Right forelimb (tissue), 1 donor: ENCODE measurements at places on chromosomes 2 and 18.

GRCh38 chr2:46042207-46042637, 255.0 kb upstream of the EPAS1 start:
- DNase-seq = no peak

GRCh38 chr18:50169149-50169548, 25.8 kb downstream of the MYO5B start:
- DNase-seq = no peak

DNA sequence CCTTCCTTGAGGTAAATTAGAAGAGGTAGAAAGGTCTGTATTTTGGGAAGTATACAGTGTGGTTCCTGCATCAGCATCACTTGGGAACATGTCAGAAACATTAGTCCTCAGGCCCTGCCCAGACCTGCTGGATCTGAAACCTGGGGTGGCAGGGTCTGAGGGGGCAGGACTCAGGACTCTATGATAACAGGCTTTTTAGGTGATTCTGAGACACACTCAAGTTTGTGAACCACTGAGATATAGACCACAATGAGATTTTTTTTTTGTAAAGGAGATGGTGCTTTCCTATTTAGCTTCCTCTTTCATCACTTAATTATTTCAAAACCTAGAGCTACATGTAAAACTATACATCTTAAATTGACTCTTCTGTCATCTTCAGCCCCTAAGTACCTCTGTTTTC, 262.7 kb upstream of the SPOPL start:
- no peak for DNase-seq

- DNase-seq = no peak
These were observed 4.2 kb downstream of the SH3BP4 start for GRCh38 chr2:234955971-234956509.

DNA sequence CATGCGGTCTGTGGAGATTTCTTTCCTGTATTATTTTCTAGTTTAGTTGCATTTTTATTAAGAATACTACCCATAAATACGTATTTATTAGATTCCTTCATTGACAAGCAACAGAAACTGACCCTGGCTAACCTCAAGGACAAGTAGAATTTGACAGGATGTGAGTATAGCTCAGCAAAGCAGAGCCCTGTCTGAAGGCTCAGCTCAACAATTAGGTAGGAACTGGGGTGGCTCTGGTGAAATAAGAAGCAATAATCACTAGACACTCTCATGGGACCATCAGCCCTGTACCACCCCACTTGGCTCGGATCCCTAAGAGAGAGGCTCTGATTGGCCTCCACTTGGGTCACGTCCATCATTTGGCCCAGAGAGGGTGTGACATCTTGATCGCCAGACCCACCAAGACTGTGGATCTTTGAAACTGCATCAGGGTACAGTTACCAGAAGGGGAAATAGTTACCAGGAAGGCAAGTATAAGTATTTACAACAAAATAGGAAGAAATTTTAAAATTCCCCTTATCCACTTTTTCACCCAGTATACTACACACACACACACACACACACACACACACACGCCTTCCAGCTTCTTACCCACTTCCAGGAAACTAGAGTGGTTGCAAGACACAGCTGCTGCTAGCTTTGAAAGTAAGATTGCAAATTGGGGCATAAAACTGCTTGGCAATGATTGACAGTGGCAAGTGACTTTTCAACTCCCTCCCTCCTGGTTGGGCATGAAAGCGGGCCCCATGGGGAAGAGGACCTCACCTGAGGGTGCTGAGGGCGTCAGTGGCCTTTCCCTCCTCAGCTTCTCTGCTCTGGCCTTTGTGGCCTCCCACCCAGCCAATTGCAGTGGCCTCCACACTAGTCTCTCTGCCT, 41.8 kb downstream of the KCTD18 start:
- DNase-seq = no peak

DNA sequence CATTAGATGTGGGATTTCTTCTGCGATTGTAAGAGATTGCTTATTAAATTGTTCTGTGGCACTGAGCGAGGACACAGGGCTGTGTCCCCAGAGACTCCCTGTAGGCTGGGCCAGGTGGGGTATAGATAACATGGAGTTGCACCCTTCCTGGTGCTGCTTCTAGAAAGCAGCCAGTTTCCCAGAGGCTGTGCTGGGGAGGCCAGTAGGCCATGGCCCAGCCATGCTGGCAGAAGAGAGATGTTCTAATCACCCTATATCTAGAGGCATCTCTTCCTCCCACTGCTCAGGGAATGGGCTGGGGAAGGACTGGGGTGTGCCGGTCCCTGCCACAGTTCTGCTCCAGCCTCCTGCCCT, 66.9 kb downstream of the HS1BP3 start:
- DNase-seq = no peak

DNA sequence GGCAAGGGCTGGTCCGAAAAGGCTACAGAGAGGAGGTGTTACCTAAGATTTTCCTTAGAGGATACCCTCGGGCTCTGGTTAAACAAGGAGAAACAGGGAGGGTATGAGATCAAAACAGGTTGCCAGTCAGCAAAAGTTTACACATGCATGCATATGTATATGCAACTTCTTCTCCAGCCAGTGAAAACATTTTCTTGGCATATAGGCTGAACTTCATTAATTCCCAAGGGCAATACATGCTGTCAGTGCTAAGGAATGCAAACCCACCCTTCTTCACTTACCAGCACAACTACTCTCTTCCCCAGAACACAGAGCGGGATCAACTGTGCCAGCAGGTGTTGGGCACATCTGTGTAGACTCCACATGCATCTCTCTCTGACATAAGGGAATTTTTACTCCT, 176.0 kb downstream of the GFPT1 start:
- DNase-seq = no peak

GRCh38 chr18:24995056-24995455, 356.9 kb downstream of the ZNF521 start:
- DNase-seq = no peak

- no peak for DNase-seq
These were observed 240.0 kb upstream of the GULP1 start for GRCh38 chr2:188051706-188052105.

DNA sequence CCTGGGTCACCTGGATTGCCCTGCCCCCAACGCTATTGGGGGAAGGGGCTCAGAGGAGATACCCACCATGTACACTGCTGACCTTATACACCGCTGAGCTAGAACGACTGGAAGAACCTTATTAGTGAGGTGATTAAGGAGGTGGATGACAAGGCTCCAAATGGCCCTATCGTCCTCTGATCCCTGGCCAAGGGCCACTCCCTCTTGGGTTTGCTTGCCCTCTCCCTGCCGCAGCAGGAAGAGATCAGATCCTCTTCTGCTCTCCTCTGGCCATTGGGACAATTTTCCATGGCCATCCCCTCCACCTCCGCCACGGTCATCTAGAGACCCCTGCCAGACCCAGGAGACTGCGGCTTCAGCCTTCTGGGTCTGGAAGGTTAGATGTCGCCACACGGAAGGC, 1.2 kb downstream of the ZNF514 start:
- DNase-seq = no peak

GRCh38 chr2:241680827-241681599, 5.6 kb downstream of the DTYMK start:
- no peak for DNase-seq

- DNase-seq = no peak
These were observed 3.5 kb downstream of the MAP3K20 start for GRCh38 chr2:173079141-173079540.

DNA sequence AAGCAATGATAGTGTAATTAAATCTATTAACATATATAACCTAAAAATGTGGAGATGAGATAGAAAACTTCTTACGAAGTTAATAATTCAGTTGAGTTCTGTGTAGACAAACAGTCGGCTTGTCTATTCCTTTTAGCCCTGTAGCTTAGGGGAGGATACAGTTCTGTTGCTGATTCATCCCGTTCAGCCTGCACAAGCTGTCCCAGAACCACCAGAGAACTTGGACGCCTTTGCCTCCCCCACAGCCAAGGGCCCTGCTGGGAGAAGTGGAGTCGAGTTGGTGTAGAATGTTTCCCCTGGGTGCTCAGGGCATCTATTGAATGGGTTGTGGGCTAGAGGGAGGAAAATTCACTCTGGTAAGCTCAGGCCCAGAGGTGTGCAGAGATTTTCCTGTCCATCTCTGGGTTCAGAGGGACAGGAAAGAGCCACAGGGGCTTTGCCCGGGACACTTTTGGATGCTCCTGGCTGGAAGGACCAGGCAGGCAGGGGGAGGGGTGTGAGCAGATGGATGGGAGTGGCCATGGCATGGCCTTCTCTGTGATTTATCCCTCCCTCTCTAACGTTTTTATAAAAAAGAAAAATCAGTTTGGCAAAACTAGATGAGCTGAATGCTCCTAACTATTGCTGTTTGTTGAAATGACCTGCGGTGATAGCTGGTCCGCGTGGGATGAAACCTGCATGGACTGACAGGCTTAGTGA, 42.8 kb upstream of the GALR1 start:
- no peak for DNase-seq

- no peak for DNase-seq
These were observed 816.4 kb downstream of the SOCS6 start for GRCh38 chr18:71105078-71105819.

DNA sequence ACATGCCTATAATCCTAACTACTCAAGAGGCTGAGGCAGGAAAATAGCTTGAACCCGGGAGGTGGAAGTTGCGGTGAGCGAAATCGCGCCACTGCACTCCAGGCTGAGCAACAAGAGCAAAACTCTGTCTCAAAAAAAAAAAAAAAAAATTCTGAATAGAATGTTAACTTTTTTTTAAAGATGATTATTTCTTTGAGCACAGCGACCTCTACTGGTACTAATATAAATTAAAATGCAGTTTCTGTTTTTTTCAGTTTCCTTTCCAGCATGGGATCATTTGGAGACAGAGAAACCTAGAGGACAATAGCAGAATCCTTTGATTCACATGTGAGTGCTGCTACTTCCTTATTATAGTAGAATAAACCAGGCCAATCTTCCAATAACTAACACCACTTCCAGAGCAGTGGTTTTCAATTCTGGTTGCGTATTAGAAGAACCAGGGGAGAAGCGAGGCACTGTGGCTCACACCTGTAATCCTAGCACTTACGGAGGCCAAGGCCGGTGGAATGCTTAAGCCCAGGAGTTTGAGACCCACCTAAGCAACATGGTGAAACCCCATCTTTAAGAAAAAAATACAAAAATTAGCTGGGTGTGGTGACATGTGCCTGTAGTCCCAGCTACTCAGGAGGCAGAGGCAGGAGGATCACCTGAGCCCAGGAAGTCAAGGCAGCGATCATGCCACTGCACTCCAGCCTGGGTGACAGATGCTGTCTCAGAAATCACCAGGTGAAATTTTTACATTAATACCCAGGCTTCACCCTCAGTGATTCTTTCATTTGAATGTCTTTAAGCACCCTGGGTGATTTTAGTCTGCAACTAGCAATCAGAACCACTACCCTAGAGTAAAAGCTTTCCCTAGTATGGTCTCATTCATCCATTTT, 10.1 kb downstream of the SRSF7 start:
- DNase-seq = no peak

DNA sequence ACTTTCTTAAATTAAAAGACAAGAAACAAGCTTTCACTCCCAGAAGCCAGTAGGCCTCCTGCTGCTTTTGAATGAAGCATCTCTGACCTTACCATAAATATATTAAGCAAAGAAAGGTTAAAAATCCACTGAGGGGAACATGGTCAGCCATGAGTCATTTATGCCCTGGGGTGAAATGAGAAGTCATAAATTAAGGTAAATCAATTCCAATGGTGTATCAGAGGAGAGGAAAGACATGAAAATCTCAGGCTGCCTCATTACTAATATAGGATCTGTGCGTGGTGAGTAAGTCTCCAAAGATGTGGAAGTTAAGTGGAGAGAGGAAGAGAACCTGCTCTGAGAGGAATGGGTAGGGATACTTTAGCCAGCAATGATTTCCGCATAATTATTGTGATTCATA, 292.3 kb upstream of the CHAC2 start:
- DNase-seq = no peak

GRCh38 chr2:135494503-135494902, 36.5 kb downstream of the ZRANB3 start:
- no peak for DNase-seq

- DNase-seq = no peak
These were observed 1484.5 kb upstream of the ZEB2 start for GRCh38 chr2:146004462-146004861.

- no peak for DNase-seq
These were observed 727.6 kb upstream of the DDX18 start for GRCh38 chr2:117086943-117087250.
